ENCODE measurements at places on chromosomes 4 and X. TPM values are rescaled to one million over a fixed set of nuclear protein-coding genes. Genes with fewer than 3 reads are reported as not detected.

Gene SLC4A4
- total RNA-seq: 1.5 TPM

Gene ZC4H2
- 6.6 TPM for total RNA-seq

Gene MAGEA9
- not detected for total RNA-seq

Gene CT45A10
- not detected for total RNA-seq

Gene HSFX3
- not detected for total RNA-seq

Gene SMAD1
- total RNA-seq: 14.8 TPM

Gene GPRASP1
- total RNA-seq: 0.74 TPM

Gene GLRB
- 4.2 TPM for total RNA-seq

Gene RS1
- not detected for total RNA-seq

Gene SCRG1
- total RNA-seq: under 0.01 TPM

Gene GYPE
- 0.74 TPM for total RNA-seq

Gene CSAG1
- total RNA-seq: not detected

Gene TMSB15B
- total RNA-seq: 9.1 TPM

Gene KLHL2
- 9.8 TPM for total RNA-seq

Gene FAM53A
- 5.7 TPM for total RNA-seq

Gene HGFAC
- not detected for total RNA-seq

Gene LUZP4
- total RNA-seq: not detected

Gene RNF175
- total RNA-seq: 1.3 TPM

Gene CXCL5
- total RNA-seq: 5.9 TPM

Gene NMU
- total RNA-seq: 3.5 TPM

Gene S100P
- not detected for total RNA-seq

Gene HSFX1
- total RNA-seq: not detected

Gene EVC2
- 7.0 TPM for total RNA-seq

Gene FAM47A
- not detected for total RNA-seq

Gene MAGEB1
- not detected for total RNA-seq

Gene WDFY3
- total RNA-seq: 21.2 TPM

Gene DMD
- 1.8 TPM for total RNA-seq

Gene ZFYVE28
- total RNA-seq: 2.8 TPM

Gene NOP14
- 19.2 TPM for total RNA-seq

Gene EDA2R
- total RNA-seq: 3.2 TPM

Gene EOLA1
- 10.6 TPM for total RNA-seq

Gene AR
- 2.7 TPM for total RNA-seq

Gene SLITRK4
- total RNA-seq: 0.17 TPM

Gene TMEM187
- 4.7 TPM for total RNA-seq

Gene CLDN34
- not detected for total RNA-seq

Gene VMA21
- 31.8 TPM for total RNA-seq

Gene MAP7D3
- 12.6 TPM for total RNA-seq

Gene TIGD4
- total RNA-seq: under 0.01 TPM

Gene ZNF157
- not detected for total RNA-seq

Gene ZNF711
- total RNA-seq: 1.6 TPM

Gene LRRC66
- 0.17 TPM for total RNA-seq

Gene PRR32
- not detected for total RNA-seq

Gene GAGE1
- total RNA-seq: not detected

Gene PTTG2
- not detected for total RNA-seq

Data from bronchus fibroblast of lung (primary cell).